ENCODE measurements at places on chromosomes 2 and 18.

GRCh38 chr2:112841295-112842044 is 4.9 kb upstream of the IL1B start:
- DNase-seq, result no peak

DNA sequence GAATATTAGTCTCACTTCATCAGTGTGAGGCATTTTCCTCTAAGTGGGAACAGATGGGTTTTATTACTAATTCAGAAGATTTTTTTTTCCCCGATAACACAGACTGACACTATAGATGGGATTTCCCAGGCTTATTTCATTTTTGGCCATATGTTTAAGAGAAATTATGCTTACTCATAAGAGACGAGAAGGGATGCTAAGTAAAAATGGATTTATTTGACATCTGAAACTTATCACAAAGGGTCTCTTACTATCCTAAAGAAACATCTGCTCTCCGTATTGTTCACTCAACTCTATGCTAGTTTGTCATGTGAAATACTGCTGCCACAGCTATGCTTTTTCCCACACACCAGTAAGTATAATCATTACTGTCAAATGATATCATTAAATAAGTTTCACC is 1476.3 kb downstream of the LRP1B start:
- no peak for DNase-seq

GRCh38 chr2:188416367-188416766 is 124.7 kb downstream of the GULP1 start:
- DNase-seq, result no peak

DNA sequence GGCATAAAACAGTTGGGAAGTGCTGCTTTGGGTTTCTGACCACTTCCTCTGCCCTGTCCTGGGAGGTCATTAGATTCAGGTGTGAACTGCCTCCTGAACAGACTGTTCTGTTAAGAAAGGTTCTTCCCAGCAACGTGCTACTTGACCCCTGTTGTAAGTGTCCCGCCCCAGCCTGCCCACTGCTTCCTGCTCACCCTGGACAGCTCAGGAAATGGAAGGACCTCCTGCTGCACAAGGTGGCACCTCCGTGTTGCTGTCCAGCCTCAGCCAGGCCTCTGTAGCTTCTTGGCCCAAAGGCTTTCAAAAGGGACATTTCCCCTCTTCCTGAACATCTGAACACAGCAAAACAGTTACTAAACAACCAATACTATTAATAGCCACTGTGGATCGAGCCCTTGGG is 5.3 kb downstream of the TOGARAM2 start:
- DNase-seq, result no peak

DNA sequence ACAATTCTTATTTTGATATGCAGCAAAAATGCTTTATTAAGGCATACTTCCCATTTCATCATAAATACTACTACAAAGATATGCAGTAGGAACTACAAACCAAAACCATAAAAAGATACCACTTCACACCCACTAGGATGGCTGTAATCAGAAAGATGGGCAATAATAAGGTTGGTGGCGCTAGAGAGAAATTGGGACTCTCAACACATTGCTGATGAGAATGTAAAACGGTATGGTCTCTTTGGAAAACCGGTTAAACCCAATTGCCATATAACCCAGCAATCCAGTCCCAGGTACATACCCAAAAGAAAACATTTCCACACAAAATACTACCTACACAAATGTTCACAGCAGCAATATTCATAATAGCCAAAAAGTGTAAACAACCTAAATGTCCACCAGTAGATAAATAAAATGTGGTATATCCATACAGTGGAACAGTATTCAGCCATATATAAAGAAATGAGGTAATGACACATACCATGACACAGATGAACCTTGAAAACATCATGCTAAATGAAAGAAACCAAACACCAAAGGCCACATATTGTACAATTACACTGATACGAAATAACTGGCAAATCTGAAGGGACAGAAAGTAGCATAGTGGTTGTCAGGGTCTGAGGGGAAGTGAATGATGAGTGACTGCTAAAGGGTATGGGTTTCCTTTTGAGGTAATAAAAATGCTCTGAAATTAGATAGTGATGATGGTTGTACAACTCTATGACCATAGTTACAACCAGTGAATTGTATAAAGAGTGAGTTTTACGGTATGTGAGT is 12.7 kb downstream of the SP3 start:
- DNase-seq, result no peak

DNA sequence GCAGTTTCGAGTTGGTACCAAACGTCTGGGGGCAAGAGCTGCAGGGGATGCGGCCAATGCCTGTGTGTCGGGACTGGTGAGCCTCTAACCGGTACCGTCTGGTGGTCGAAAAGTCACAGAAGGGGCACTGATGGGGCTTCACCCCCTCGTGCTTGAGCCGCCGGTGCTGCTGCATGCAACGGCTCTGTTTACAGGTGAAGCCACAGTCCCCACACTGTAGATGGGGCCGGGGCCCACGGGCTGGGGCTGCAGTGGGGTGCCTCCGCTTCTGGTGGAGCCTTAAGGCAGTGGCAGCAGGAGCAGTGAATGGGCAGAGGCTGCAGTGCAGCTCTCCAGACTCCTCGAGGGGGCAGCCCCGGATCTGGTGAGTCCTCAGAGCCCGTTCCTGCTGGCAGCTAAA is 16.6 kb downstream of the ZNF142 start:
- no peak for DNase-seq

- no peak for DNase-seq
Measured at GRCh38 chr2:37892436-37893114, 32.5 kb upstream of the RMDN2 start.

GRCh38 chr2:101820519-101820918 is 123.0 kb downstream of the MAP4K4 start:
- DNase-seq, result no peak

DNA sequence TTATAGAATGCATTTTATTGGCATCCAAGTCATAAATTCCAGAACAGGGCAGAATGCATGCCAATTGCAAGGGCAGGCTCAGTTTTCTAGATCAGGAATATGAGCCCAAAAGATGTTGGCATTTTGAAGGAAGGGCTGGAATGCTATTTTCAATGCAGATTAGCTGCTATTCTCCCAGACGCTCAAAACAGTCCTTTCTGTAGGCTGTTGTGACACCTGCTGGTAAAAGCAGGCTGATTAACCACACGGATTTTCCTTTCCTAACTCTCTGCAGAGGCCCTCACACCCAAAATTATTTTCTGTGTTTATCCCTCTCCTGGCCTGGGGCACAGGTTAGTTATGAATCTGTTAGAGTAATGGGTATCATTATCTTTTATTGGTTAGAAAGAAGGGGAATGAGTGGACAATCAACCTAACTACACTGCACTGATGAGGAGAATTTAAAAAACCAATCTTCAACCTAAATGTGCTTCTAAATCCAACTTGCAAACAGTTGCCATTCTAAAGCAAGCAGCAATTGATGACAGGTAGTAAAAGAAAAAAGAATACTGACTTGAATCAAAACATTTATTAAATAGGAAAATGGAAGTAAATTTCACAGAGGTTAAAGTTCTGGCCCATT is 94.0 kb downstream of the PLA2R1 start:
- DNase-seq, result no peak

GRCh38 chr2:214737188-214737587 is 72.3 kb downstream of the BARD1 start:
- DNase-seq, result no peak

- DNase-seq, result no peak
Measured at GRCh38 chr2:75284345-75284744, 85.0 kb upstream of the TACR1 start.

GRCh38 chr2:103875531-103875930 is 978.4 kb upstream of the POU3F3 start:
- no peak for DNase-seq

DNA sequence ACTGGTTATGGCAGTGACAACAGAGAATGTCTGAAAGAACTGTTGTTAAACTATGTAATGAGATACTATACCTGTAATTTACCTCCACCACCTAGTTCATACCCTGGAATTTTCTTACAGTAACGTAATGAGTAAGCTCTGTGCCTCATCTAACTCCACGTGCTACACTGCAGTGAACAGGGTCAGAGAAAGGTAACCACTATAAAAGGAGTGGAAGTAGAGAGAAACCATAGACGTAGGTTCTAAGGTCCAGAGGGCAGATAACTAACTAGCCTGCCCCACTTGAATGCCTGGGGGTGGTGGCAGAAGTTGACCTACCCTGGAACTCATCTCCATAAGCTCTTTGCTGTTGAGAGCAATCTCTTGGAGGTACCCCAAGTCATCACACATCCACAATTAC is 32.0 kb upstream of the B4GALT6 start:
- no peak for DNase-seq

DNA sequence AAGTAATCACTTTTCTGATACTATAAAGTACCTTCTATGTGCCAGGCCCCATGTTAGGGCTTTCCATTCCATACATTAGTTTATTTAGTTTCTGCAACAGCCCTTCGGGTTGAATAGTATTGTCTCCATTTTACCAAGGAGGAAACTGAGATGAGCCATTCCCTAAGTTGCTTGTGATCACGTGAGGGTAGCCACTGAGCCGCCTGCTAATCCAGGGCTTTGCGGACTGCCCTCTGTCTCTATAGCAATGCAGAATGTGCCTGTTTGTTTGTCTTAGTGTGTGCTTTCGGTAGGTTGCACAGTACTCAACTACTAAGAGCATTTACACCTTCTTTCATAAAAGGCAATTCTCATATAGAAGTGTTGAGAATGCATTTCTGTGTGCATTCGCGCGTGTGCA is 5.0 kb downstream of the EMILIN2 start:
- no peak for DNase-seq

- DNase-seq, result no peak
Measured at GRCh38 chr2:42809819-42810120, 17.4 kb upstream of the HAAO start.

DNA sequence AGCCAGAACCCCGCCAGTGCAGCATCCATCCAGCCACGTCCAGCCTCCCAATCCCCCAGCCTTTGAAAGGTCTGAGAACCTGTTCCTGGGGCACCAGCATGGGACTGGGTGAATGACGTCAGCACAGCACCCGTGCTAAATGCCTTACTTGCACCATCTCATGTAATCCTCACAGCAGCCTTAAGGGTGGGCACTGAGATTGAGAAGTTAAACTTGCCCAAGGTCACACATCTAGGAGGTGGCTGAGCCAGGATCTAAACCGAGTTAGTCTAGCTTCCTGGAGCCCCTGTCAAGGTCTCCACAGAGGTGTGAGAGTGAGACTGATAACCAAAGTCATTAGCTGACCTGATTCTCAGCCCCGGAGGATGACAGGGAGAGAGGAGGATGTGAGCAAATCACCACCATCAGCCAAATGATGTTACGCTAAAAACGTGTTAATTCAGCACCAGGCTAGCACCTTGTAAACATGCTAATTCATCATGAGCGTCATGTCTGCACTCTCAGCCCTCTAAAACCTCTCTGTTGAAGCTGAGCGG is 4.6 kb downstream of the CD8A start:
- no peak for DNase-seq

DNA sequence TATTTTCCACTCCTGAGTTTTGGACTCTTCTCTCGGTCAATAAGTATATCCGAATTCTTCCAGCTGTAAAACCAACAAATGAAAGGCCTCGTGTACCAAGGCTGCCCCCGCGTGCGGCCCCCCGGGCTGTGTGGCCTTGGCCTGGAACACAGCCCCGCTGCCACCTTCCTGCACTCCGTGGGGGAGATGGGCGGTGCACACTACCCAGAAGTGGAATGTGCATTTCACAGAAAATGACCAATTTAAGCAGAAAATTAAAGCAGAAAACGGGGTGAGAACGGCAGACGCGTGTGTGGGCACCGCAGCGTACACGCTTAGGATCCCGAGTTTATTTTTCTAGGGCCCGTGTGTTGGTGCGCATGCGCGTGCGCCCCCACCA is 34.4 kb upstream of the ZNF516 start:
- no peak for DNase-seq

GRCh38 chr2:216624251-216624650 is 9.0 kb upstream of the IGFBP2 start:
- DNase-seq, result no peak

DNA sequence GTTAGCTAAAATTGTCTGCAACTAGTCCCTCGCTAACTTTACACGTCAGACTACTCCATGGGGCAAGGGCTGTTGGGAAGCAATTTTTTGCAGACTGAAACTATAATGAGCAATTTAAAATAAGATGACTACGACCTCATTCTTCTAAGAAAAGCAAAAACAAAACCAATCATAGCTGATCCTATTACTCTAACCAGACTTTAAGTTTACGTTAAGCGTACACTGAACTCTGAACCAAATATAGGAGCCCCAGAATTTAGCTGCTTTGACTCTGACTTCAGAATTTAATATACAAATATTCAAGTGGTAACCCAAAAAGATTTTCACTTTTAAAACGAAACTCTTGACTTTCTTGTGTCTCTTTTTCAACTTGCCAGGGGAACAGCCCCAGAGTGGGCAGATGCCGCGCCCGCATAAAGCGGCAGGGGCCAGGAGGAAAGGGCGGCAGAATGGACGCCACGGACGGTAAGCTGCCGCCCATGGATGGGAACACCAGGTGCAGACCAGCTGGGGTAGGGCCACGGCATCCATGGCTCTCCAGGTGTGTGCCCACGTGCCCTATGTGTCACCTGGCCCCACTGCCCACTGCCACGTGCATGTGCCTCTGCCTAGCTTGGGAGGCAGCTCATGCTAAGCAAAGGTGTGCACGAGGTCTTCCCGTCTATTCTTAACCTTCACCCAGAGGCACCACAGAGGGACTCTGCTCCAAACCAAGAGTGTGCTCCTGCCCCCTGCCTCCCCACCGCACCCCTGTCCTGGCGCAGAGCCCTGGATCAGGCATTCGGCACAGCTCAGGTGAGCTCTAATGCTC is 217.6 kb downstream of the HDAC4 start:
- no peak for DNase-seq

DNA sequence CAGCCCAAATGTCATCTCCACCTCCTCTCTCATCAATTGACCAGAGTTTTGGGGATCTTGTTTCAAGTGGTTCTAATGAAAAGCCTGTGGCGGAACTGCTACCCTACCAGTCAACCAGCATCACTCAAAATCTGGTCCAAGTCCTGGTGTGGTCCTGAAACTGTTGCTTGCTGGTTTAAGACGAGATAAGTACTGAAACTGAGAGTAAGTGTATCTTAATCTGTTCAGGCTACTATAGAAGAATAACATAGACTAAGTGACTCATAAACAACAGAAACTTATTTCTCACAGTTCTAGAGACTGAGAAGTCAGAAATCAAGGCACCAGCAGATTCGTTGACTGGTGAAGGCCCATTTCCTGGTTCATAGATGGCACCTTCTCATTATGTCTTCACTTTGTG is 879 bp upstream of the GALNT5 start:
- DNase-seq, result no peak

- no peak for DNase-seq
Measured at GRCh38 chr2:51153236-51153635, 121.3 kb upstream of the NRXN1 start.

Data from stimulated activated CD8-positive, alpha-beta memory T cell treated with anti-CD3 and anti-CD28 coated beads, Interleukin-15, amount 100 ng/mL, for 24 hours (primary cell).